Stimulated activated CD4-positive, alpha-beta T cell treated with anti-CD3 and anti-CD28 coated beads, Interleukin-15, amount 100 ng/mL, for 1 hour (primary cell): ENCODE measurements at places on chromosomes 3 and 15.

- DNase-seq = no peak
Observed at GRCh38 chr3:106514431-106514830, 645.6 kb upstream of the CBLB start.

DNA sequence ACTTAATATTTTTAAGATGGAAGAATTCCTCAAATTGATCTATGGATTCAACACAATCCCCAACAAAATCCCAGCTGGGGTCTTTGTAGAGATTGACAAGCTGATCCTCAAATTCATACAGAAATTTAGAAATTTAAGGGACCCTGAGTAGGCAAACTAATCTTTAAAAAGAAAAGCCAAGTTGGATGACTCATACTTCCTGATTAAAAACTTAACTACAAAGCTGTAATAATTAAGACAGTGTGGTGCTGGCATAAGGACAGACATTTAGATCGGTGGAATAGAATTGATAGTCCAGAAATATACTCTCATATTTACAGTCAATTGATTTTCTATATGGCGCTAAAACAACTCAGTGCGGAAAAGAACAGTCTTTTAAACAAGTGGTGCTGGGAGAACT is 11.6 kb downstream of the FAM162A start:
- DNase-seq = no peak

GRCh38 chr15:41870689-41871081 is 23.2 kb downstream of the SPTBN5 start:
- DNase-seq = no peak

- DNase-seq = no peak
Observed at GRCh38 chr3:143203848-143204247, 84.3 kb downstream of the CHST2 start.

GRCh38 chr3:184341925-184342324 is 4.5 kb downstream of the FAM131A start:
- DNase-seq = no peak

- DNase-seq = no peak
Observed at GRCh38 chr15:59611276-59612260, at the start of gene GCNT3. TSS of gene GCNT3 (plus strand) at chr15:59611783. CDS start at chr15:59618239, 6,456 bp downstream.
